Colonic mucosa (tissue), 4 donors: ENCODE measurements at places on chromosomes 12 and 14. TPM values are rescaled to one million over a fixed set of nuclear protein-coding genes. Genes with fewer than 3 reads are reported as not detected.

DNA sequence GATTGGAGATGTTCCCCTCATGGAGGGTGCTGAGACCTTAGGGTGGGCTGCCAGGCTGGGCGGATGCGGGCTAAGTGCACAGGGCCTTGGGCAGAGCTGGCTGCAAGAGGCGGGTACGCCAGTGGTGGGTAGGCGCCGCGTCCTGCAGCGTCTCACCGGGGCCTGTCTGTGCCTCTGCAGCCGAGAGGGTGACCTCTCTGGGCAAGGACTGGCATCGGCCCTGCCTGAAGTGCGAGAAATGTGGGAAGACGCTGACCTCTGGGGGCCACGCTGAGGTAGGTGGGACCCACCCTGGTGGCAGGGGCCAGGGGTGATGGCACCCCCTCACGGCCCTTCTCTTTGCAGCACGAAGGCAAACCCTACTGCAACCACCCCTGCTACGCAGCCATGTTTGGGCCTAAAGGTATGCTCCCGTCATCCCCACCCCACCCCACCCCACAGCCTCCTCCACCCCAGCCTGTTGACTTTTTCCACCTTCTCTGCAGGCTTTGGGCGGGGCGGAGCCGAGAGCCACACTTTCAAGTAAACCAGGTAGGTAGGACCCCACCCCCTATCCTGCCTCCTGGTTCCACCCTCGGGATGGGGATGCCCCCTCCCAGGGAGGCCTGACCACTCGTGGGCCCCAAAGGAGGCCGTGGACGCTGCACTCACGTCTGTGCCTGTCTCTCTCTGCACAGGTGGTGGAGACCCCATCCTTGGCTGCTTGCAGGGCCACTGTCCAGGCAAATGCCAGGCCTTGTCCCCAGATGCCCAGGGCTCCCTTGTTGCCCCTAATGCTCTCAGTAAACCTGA is 1.5 kb downstream of the CRIP1 start:
- DNase-seq, result peak; percentile 86

DNA sequence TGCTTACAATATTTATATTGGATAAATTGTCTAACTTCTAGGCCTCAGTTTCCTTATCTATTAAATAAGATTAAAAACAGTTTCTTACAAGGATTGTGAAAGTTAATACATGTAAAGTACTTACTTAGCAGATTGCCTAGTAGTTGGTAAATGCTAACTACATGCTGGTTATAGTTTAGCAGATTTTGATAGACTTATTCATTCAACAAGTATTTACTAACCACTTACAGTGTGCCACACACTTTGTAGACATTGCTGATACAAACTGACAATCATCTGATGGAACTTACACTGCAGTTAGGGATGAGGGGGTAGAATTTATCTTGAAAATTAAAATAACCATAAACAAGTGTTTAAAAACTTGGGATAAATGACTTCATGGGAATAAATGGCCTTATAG is 50.4 kb downstream of the ARID2 start:
- DNase-seq, result no peak

DNA sequence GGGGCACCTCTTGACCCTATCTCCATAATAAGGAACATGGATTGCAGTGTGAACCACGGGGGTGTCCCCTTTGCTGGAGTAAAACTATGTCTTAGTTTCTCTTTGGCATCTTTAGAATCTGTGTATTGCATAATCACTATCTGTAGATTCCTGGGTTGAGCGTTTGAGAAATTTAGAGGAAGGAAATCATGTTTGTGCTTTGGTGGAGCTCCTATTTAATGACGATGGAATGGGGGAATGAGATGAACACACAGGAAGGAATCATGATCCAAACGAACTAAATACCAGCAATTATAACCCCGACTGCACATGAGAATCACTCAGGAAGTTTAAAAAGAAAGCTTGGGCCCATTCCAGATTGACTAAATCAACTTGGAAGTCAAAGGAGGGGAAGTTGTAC is 1.3 kb upstream of the MYG1 start:
- DNase-seq, result no peak

GRCh38 chr14:50733494-50733893 is 65.4 kb upstream of the SAV1 start:
- DNase-seq, result no peak

- DNase-seq, result no peak
Measured at GRCh38 chr14:84485036-84485435, 1044.9 kb upstream of the FLRT2 start.

DNA sequence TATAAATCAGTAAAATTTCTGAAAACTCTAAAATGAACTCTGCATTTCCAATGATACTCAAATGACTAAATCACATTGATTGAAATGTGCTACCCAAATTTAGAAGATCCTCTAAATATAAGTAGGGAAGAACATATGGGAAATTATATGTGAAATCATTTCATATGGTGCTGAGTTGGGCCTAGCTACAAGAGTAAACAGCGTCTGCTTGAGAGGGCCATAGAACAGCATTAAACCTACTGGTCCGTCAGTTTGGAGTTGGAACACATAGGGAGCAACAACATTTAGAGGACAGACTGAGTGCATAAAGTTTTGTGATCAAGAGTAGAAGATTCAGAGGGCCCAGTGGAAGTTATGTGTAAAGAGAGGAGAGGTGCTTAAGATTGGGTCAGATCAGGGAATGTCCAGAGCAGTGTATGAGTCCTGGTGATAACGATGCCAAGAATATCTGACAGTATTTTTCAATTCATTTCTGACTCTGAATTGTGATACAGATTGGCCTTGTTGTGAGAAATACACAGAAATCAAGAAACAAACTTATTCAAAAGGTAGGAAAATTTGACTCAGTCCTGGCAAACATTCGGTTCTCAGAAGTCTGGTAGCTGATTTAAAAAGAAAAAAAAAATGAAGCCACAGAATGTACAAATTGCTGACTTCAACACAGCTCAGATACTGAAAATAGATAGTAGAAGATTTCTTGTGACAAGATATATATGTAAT is 362.2 kb downstream of the CCDC91 start:
- DNase-seq, result no peak

DNA sequence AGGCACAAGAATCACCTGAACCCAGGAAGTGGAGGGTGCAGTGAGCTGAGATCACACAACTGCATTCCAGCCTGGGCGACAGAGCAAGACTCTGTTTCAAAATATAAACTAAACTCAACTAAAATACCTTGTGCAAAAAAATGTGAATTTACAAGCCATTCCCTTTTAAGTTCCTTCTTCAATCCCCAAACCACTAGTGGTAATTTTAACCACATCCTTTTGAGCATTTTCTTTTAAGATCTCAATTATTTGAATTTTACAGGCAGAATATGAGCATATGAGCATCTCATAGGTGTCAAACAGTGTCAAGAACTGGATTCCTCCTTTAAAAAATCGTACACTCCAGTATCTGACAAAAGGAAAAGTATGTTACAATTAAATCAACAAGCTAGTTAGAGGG is 57.0 kb upstream of the NPFF start:
- no peak for DNase-seq

- DNase-seq, result no peak
Measured at GRCh38 chr12:110243227-110243626, 37.8 kb upstream of the ATP2A2 start.

GRCh38 chr14:57182760-57183503 is 85.8 kb downstream of the EXOC5 start:
- DNase-seq, result no peak

DNA sequence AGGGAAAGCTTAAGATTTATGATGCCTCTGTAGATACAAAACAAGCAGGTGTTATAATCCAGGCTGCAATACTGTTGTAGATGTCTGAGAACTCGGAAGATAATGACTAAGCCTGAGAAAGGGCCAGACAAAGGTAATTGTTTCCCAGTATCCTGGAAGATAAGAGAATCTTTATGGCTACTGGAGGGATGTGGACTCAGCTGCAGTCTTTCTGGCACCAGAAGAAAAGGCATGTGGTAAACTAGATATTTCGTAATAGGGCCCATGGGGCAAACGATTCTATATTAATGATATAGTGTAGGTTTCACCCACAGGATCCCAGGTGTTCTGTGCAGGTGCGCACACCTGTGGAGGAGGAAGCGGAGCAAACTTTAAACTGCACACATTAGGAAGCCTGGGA is 9.2 kb upstream of the APOLD1 start:
- DNase-seq, result peak; percentile 71

GRCh38 chr14:34075042-34075744 is 124.3 kb upstream of the EGLN3 start:
- no peak for DNase-seq

GRCh38 chr14:32980178-32980901 is 41.7 kb downstream of the NPAS3 start:
- no peak for DNase-seq

DNA sequence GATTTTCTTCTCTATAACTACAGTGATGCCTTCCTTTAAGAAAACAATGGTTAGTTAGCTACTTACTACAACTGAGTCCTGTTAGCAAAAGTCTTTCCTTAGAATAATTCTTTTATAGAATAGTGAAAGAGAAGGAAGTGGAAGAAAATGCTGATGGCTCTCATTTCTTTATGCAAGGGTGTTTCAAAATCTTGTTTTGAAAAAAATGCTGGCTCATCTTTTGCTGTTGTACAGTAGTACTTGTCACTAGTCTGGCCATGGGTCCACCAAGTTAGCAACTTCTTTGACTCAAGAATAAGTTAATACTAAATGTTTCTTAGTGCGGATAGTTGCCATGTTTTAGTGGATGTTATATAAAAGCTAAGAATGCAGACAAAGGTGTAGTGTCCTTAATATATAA is 225.4 kb downstream of the PTPRO start:
- DNase-seq, result no peak

- DNase-seq, result no peak
Measured at GRCh38 chr12:68823696-68824095, 15.7 kb downstream of the MDM2 start.

GRCh38 chr12:43482311-43483085 is 69.5 kb downstream of the ADAMTS20 start:
- DNase-seq, result no peak

DNA sequence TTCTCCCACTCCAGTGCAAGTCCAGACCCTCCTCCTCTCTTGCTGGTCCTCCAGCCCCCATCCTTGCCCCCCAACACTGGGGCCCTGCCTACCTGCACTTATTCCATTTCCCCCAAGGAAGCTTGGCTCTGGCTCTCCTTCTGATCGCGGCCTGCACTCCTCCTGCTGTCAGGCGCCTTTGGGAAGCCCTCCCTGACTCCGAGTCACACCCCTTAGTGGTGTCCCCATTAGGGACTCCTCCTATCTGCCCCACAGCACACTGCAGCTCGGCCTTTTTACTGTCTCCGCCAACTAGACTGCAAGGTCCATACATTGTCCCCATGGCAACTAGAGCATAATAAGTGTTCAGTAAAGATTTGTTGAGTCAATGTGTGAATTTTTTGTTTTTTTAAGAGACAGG is 32.9 kb downstream of the FIGNL2 start:
- DNase-seq, result no peak

DNA sequence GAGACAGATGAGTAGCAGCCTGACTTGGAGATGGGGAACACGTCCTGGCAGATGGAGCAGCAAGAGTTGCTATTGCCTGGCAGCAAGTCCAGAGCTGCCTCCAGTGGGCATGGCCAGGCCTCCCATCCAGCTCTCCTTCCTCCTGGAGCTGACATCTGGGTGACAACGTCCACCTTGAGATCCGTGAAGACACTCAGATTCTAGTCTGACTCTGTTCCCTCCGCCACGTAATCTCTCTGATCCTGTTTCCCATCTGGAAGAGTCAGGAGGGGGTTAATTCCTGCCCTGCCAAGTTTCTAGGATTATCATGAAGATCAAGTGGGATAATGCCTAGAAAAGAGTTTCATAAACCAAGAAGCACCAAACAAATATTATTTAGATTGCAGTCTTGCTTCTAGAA is 65.3 kb upstream of the FAM181A start:
- no peak for DNase-seq

- DNase-seq, result no peak
Measured at GRCh38 chr12:2058837-2059236, 6.0 kb downstream of the CACNA1C start.

DNA sequence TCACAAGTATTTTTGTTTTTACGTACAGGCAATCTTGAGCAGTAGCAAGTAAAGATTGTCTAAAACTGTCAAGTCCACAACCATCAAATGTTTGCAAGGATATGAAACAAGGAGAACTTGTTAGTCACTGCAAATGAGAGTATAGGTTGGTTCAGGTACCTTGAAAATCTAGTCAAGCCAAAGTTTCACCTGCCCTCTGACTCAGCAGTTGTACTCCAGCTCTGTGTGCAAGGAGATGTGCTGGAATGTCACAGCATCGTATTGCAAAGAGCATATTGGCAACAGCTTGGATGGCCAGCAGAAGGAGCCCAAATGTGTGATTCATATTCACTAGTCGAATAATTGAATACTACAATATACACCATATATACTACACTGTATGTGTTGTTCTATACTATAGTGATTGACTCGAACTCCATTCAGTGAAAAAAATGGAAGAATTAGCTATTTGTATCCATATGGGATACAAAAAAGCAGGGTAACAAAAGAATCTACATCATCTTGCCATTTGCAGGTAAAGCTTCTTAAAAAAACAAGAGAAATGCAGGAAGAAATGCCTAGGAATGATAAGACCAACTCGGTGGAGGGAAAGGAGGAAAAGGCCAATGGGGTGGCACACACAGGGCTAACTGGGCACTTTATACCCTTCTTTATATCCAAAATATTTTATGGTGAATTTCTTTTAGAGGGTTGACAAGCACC is 44.0 kb downstream of the EID3 start:
- no peak for DNase-seq

- DNase-seq, result no peak
Measured at GRCh38 chr12:113740699-113741098, 225.4 kb downstream of the RBM19 start.

- peak; percentile 65 for DNase-seq
Measured at GRCh38 chr14:50955373-50956043, 11.2 kb upstream of the PYGL start.

GRCh38 chr14:101017209-101017608 is 113.7 kb upstream of the RTL1 start:
- DNase-seq, result no peak

- no peak for DNase-seq
Measured at GRCh38 chr12:130960058-130960457, 6.4 kb downstream of the ADGRD1 start.

- no peak for DNase-seq
Measured at GRCh38 chr12:55849616-55850343, 7.0 kb upstream of the MMP19 start.

Gene LMO3
- 8.1 TPM for total RNA-seq

Gene RAB15
- 33.3 TPM for total RNA-seq

Gene SUSD6
- total RNA-seq, result 27.3 TPM

Gene PTGDR
- total RNA-seq, result 14.4 TPM

Gene PLBD1
- 85.0 TPM for total RNA-seq

Gene AQP6
- total RNA-seq, result not detected

Gene CDH24
- total RNA-seq, result 11.4 TPM

Gene NUP37
- total RNA-seq, result 25.6 TPM

Gene PRICKLE1
- 2.9 TPM for total RNA-seq

Gene CCDC175
- total RNA-seq, result 0.27 TPM

Gene KRT6B
- total RNA-seq, result 1.4 TPM

Gene HOTAIR
- not detected for total RNA-seq

Gene PARPBP
- 23.7 TPM for total RNA-seq

Gene KCNH5
- 0.11 TPM for total RNA-seq

Gene TC2N
- 93.4 TPM for total RNA-seq

Gene KRT83
- total RNA-seq, result not detected

Gene CCNK
- 65.8 TPM for total RNA-seq

Gene CLEC4D
- not detected for total RNA-seq

Gene DACT1
- 4.9 TPM for total RNA-seq

Gene NFATC4
- 11.2 TPM for total RNA-seq

Gene NFE2
- total RNA-seq, result not detected

Gene LRFN5
- total RNA-seq, result 0.37 TPM
